ENCODE measurements at places on chromosomes 6 and 20. TPM values are rescaled to one million over a fixed set of nuclear protein-coding genes. Genes with fewer than 3 reads are reported as not detected.

DNA sequence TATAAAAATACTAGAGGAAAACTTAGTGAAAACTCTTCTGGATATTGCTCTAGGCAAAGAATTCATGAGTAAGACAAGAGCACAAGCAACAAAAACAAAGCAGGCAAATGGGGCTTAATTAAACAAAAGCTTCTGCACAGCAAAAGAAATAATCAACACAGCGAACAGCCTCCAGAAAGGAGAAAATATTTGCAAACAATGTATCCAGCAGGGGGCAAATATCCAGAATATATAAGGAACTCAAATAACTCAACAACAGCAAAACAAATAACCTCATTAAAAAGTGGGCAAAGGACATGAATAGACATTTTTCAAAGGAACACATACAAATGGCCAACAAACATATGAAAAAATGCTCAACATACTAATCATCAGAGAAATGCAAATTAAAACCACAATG, 17.1 kb upstream of the HECA start:
- DNase-seq = no peak

The MACROD2 gene
- 2.7 TPM for total RNA-seq

- no peak for DNase-seq
Measured at GRCh38 chr6:55652429-55652828, 73.4 kb upstream of the HMGCLL1 start.

DNA sequence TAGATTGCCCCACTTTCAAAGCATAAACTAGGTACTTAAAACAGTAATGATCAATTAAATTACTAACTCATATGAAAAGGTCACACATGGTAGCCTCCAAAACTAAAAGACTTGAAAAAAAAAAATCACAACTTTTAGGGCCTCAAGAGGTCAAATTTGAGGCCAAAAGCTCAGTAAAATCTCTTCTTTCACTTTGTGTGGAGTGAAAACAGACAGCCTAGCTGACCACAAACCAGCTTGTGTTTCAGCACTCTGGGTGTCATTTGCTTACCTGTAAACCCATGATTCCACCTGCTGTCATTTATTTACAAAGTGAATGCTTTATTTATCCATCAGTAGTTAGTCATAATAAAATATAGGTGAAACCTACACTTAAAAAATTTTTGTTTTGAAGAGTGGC, 34.0 kb downstream of the GNAS start:
- DNase-seq = no peak

- DNase-seq = no peak
Measured at GRCh38 chr6:85458782-85459181, 8.9 kb downstream of the NT5E start.

GRCh38 chr20:32762754-32763201, 593 bp downstream of the DNMT3B start:
- no peak for DNase-seq

DNA sequence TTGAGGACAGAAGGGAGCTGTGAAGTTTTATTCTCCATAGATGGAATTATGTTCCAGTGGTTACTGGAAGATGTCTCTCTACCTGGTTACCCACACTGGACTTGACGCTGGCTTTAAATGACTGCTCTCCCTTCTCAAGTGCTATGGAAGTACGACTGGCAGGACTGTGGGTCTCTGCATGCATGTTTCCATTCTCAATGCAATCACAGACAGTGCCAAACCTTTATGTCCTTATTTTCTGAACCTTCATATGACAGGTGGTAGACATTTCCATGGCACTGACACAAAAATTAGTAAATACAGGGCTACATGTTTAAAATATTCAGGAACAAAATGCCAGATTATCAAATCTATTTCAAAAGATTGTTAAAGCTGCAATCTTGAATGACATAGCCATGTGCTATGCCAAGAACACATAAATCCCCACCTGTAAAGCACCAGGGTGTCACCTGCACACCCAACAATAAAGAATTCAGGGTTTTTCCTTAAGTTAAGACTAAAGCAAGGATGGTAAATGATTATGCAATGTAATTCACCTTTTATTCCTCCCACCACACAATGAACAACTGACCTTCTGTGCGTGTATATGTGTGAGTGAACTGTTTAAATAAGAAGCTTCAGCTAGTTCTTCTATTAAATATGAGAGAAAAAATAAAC, 153.3 kb upstream of the ENPP5 start:
- DNase-seq = no peak
